ENCODE measurements at places on chromosomes 2 and 18.

DNA sequence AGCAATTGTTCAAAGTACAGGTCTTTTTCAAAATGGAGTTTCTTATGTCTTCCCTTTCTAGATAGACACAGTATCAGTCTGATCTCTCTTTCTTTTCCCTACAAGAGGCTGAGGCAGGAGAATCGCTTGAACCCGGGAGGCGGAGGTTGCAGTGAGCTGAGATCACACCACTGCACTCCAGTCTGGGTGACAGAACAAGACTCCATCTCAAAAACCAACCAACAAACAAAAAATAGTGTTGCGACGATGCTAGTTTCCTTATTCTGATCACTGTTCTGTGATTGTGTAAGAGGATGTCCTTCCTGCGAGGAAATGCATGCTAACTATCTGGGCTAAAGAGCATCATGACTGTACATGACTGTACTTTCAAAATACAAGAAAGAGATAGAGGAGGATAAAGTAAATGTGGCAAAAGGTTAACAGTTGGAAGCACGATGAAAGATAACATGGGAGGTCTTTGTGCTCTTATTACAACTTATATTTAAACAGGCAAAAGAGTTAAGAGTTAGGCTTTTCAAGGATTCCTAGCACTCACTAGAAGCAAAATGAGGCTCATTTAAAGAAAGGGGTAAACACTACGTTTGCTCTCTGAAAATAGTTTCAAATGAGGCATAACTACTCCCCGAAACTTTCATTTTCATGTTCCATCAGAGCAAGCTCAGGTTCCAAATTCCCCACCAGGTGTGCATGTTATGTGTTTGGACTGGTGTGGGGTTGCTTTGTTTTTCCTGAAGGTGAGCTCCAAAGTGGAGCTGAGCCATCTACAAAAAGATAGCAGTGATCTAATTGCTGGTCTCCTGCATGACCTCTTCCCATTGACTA is 23.8 kb downstream of the SOWAHC start:
- no peak for DNase-seq

DNA sequence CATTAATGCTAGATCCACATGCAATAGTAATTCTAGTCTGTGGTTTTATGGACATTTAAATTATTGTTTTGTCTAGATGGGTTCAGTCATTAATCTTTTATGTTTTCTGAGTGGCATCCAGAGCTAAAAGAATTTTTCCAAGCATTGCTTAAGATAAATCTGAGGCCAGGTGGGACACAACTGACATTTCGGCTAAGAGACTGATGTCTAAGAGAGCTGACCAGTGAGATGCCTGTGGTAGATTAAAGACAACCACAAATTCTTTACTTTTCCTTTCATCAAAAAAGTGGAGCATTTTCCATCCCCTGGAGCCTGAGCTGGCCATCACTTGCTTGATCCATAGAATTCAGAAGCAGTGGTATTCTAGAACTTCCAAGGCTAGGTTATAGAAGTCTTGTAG is 182.2 kb downstream of the NRP2 start:
- DNase-seq, result no peak

- no peak for DNase-seq
Observed at GRCh38 chr18:22211657-22212056, 42.3 kb downstream of the GATA6 start.

DNA sequence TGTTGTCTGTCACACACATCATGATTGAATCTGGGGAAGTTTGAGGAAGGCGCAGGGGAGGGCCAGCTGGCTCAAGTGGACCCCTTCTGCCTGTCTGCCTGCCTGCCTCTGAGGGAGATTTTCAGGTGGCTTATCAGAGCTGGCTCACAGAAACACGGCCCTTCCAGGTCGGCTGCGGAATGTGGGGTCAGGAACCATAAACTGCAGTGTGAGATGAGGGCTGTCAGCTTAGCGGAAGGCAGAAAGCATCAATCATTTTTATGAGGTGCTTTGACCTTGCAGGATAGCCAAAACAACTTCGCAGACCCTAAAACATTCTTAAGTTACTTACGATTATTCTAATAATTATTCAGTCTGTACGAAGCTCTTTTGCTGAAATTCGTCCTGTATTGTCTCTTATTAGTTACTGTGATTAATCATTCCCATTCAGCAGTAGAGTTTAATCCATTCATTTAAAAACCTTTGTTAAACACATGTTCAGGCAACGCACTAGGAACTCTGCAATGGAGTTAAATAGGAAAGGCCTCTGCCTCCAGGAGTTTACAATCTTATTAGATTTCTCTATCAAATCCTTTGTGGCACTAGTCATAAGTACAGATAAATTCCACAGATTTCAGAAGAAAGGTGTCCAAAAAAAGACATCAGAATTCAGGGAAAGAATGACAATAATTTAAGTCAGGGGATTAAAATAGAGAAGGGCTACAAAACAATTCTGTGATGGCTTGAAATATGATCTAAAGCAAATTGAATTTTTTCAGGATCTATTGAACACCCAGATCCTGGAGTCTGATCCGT is 371.6 kb downstream of the HRH4 start:
- no peak for DNase-seq

DNA sequence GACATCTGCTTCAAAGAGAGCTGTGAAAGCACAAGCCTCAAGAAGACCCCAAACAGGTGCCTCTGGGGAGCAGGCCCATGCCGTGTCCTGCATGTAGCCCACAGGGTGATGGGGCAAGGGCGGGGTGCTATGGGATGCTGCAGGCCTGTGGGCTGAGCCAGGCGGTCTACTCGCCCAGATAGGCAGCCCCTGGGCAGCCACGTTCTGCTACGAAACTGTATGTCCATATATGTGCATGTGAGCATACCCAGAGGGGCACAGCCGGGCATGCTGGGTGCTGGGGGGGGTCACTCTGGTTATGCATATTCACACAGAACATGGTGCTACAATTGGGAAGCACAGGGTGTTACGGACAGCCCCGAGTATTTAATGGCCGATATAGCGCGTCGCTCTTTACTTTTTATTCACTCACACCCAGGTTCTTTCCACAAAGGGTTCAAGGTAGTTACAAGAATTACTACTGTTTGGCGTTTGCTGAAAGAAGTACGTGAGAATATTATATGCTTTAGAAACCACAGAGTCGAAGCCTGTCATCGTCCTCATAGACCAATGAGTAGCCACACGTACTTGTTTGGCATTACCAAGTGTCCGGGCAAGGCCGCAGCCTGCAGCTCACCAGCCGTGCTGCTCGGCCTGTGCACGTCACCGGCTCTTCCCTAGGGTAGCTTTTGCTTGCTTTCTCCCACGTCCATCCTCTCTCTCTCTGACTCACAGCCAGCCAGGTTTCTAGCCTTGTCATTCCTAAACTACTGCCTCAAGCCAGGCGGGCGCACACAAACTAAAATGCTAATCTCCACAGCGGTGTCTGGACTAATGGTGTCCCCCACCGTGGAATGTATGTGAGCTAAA is 14.4 kb downstream of the MTERF4 start:
- DNase-seq, result no peak

- DNase-seq, result no peak
Observed at GRCh38 chr18:79453816-79454735, 58.3 kb downstream of the NFATC1 start.

GRCh38 chr2:65960953-65961352 is 474.0 kb upstream of the MEIS1 start:
- DNase-seq, result no peak

DNA sequence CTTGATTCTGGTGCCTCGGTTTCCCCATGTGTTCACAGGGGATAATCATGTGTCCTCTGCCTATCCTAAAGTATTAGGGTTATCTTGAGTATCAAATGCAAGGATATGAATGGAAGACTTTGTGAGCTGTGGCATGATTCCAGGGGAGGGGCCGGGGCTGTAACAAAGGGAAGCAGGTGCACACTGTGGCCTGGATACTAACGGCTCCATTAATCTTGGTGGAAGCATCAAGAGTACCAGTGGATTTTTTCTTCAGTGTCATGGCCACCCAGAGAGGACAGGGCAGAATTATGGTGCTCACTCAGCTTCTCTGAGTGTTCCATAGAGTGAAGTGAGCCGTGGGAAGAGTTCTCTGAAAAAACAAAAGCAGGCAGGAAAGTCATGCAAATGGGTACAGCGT is 320.1 kb downstream of the ALK start:
- no peak for DNase-seq

GRCh38 chr2:147232225-147232669 is 612.6 kb upstream of the ACVR2A start:
- DNase-seq, result no peak

Measured in DMS 273 treated with DMSO at 0.1 percent for 48 hours (cell line).